ENCODE measurements at places on chromosomes 11 and 22. TPM values are rescaled to one million over a fixed set of nuclear protein-coding genes. Genes with fewer than 3 reads are reported as not detected.

The HBG2 gene
- 6.5 TPM for total RNA-seq

DNA sequence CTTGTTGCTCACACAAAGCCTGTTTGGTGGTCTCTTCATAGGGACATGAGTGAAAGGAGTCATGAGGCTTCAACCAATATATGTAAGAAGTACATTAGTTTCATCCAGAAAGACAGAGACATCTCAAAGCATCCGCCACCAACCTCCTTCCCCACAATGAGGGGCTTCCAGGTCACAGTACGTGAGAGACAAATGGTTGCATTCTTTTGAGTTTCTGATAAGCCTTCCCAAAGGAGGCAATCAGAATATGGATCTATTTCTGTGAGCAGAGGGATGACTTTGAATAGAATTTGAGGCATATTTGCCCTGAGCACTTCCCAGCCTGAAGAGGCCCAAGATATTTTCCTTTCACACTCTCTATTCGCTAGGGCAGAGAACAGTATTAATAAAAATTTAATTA lies 931.1 kb downstream of the FAM181B start:
- H3K4me3 ChIP-seq, result no peak overlapping the region
- no peaks in the 10 kb centered on the region for H3K4me1 ChIP-seq
- no peaks in the 10 kb centered on the region for H3K27me3 ChIP-seq
- no peaks in the 10 kb centered on the region for H3K36me3 ChIP-seq

DNA sequence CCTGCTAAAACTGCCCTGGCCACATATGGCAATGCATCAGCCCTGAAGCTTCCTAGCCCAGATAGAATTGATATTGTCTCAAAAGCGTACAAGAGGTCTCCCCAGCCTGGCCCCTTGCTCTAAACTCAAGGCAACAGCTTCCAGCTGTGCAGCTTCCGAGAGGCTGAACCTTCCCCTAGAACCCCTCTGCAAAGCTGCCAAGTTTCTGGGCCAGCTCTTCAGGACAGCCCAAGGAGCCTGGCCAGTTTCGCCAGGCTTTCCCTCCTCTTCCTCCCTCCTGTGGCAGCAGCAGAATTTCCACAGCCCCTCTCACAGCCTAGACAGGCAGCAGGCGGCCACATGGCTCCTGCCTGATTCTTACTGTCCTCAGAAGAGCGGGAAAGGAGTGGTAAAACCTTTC lies 34.5 kb downstream of the NUMA1 start:
- H3K27ac ChIP-seq, result no peak overlapping the region
- no peaks in the 10 kb centered on the region for H3K27me3 ChIP-seq
- DNase-seq, result no peak
- peaks cover 14% of the 10 kb centered on the region for H3K4me1 ChIP-seq

The RASD2 gene
- total RNA-seq, result 26.7 TPM

- no peak overlapping the region for H3K4me3 ChIP-seq
- no peaks in the 10 kb centered on the region for H3K27me3 ChIP-seq
- H3K36me3 ChIP-seq, result no peaks in the 10 kb centered on the region
Measured at GRCh38 chr11:67356864-67357561, 3.7 kb upstream of the POLD4 start.

The BSX gene
- not detected for total RNA-seq
